ENCODE measurements at places on chromosomes 16 and 17.

DNA sequence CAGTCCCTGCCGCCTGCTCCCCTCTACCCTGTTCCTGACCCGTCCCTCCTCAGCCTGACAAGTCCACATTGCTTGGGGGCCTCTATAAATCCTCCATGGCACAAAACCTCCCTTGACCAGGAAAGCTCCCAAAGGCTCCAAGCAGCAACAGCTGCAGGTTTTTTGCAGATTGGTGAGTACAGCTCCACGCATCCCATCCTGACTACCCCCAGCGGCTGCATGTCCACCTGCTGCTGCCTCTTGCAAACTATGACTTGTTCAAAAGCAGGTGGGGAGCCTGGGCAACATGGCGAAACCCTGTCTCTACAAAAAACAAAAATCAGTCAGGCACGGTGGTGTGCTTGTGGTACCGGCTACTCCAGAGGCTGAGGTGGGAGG, 122.8 kb downstream of the ANKRD11 start:
- no peak for DNase-seq

GRCh38 chr17:64788286-64789060, 126.4 kb upstream of the SMURF2 start:
- no peak for DNase-seq

DNA sequence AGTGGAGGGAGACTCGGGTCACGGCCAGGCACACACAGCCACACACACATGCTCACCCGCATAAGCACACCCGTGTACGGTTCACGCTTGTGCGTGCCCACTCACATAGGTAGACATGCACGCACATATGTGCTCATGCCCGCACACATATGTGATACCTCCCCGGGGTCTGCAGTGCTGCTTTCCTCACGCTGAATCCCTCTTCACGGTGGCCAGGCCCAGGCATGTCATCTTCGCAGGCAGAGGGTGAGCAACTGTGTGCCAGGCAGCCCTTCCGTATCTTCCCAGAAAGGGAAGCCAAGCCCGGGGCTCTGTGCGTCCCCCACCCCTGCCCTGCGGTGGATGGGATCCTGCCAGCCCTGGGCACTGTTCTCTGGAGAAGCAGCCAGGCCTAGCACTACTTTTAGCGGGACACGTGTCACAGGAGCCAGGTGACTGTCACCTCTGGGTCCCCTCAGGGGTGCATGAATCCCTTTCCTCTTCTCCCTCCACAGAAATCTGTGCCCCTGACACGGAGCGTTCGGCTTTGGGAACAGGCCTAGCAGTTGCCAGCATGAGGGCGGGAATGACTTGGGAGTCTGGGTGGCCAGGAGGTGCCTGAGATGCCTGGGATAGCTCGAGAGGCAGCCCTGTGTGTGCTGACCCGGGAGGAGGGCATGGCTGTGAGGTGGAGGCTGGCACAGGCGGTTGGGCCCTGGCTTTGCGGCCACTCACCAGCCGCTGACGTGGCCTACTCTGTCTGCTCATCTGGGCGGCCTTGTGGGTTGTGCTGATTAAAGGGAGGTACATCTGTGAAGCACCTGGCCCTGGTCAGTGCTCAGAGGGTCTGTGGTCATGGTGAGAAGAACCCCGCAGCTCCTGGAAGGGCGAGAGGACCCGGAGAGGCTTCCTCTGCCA, 47.5 kb downstream of the BAIAP2 start:
- no peak for DNase-seq

DNA sequence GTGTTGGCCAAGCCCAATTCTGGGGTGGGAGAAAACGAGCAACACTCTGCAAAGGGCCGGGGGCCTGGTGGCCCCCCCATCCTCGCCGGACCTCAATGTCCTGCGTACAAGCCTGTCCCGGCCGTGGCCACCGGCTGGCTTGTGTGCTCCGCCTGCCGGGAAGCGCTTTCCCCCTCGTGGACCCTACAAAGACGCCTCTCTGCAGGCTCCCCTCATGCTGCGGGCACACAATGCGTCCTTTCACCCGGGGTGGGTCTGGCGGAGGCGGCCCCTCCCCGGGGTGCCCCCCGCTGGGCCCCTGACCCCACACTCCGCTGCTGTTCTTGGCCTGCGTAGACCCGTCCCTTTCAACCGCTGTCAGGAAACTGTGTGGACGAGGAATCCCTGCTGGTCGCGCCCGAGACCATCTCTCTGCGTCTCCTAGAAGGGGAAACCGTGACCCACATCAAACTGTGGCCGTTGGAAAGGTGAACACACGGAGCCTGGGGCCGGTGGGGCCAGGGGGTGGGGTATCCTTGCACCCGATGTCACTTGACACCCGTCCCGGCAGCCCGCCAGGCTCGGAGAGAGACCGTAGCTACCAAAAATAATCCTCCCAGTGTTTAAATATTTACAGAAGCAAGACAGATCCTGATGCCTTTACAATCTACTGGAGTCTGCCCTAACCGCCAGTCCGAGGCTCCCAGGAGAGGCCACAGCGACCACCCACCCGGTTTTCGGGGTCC, 43.6 kb downstream of the TBC1D16 start:
- no peak for DNase-seq

- DNase-seq, result no peak
Observed at GRCh38 chr17:78888941-78889518, 14.0 kb downstream of the CEP295NL start.

GRCh38 chr16:77409311-77409710, 25.5 kb downstream of the ADAMTS18 start:
- no peak for DNase-seq

DNA sequence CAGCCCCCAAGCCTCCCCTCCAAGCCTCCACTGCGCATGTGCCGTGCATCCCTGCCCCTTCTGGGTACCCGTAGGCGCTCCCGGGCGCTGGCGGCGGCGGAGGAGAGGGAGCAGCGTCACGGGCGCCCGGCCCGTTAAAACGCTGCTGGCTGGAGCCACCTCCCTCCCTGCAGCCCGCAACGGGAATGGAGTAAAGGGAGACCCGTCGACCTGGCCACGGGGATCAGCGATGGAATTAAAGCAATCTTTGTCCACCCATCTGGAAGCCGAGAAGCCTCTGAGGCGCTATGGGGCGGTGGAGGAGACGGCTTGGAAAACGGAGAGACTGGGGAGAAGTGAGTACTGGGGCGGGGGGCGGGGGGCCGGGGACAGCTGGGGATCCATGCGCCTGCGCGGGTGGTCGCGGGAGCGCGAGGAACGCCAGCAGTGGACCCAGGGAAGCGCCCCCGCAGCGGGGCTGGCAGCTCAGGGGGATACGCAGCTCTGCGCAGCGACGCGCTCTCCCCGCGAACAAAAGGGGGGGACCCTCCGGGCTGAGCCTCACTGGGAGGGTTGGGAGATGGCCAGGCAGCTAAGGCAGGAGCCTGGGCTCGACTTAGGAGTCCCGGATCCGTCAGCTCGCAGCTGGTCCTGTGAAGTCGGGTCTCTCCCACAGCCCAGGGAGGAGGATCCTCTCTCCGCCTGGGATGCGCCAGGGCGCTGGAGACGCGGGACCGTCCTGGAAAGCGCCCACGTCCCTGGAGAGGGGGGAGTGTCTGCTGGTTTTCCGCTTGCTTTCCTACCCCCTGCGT, at the start of gene BMERB1:
Gene BMERB1, plus strand, starts transcription at position 164 of the 791 bp plus-strand sequence. Its CDS starts 66 bp downstream, at position 230.
- DNase-seq, result peak; percentile 23

DNA sequence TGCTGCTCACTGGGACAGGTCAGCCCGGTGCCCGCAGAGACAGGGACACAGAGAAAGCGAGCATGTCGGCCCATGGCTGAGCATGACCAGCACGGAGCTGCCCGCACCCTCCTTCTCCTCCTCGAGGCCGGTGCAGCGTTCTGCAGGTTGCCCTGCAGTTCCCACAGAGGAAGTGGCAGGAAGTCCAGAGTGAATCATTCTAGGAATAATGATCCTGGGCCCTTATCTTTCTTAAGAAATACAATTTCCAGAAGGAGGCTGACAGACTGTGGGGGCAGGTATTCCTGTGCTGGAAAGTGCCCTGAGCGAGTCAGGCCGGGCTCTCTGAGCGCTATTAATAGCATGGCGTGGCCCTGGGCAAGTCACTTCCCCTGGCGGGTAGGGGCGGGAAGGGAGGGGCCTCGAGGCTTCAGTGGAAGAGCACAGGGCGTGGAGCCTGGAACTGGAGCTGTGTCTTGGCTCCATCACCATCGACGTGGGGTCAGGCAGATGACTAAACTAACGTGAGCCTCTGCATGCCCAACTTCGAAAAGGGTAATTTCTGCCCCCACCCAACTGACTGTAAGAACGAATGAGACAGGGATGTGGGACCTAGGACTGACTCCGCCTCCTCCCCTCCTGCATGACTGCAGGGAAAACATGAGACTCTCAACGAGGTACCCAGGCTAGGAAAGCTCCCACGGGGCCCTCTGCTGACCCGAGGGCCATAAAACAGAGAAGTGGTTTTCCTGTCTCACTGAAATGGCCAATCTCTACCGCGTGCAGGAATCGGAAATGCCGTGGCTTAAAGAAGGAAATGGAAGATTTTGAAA, 9.8 kb downstream of the TMEM204 start:
- DNase-seq, result no peak

GRCh38 chr16:84548971-84549844, 44.7 kb upstream of the MEAK7 start:
- no peak for DNase-seq

DNA sequence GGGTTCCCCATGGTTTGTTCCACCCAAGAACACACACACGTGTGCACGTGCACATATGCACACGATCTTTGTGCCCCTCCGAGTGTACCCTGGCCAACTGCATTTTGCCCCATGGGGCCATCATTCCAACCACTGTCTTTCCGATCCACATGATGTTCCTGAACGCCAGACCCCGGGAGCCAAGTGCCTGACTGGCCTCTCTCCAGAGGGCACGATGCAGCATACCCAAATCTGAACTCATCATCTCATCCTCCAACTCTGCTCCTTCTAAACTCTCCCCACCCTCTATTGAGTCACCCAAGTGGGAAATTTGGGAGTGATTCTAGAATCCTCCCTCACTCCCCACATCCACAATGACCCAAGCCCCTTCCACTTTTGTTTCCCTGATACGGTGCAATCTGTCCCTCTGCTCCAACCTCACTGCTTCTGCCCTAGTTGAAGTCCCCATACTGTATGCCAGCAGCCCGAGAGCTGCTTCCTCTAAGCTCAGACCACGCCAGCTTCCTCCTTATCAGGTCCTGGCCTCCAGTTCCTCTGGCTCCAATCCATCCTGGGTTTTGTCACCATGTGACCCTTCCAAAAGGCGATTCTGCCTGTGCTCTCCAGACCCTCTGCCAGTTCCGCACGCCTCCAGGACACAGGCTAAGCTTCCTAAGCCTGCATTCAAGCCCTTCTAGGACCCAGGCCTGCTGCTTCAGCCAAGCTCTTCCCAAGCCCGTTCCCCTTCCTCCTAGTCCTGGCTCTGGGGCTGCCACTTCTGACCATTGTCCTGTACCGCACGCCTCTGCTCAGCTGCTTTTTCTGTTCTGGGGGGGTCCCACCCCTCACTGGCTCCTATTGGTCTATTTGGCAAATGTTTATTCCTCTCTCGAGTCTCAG, 10.1 kb upstream of the TMEM208 start:
- DNase-seq, result no peak
